Keratinocyte (primary cell): ENCODE measurements at places on chromosomes 16 and 17.

GRCh38 chr17:50911890-50912289, 45.7 kb upstream of the TOB1 start:
- H3K4me3 ChIP-seq = no peak overlapping the region
- no peak for DNase-seq
- no peaks in the 10 kb centered on the region for H3K27me3 ChIP-seq
- peaks cover 8% of the 10 kb centered on the region for H3K4me1 ChIP-seq
- no peaks in the 10 kb centered on the region for H3K36me3 ChIP-seq

GRCh38 chr17:60645918-60646523, 31.6 kb upstream of the BCAS3 start:
- no peaks in the 10 kb centered on the region for H3K27me3 ChIP-seq
- H3K4me3 ChIP-seq = no peak overlapping the region
- no peak overlapping the region for H3K27ac ChIP-seq
- H3K4me1 ChIP-seq = no peaks in the 10 kb centered on the region

DNA sequence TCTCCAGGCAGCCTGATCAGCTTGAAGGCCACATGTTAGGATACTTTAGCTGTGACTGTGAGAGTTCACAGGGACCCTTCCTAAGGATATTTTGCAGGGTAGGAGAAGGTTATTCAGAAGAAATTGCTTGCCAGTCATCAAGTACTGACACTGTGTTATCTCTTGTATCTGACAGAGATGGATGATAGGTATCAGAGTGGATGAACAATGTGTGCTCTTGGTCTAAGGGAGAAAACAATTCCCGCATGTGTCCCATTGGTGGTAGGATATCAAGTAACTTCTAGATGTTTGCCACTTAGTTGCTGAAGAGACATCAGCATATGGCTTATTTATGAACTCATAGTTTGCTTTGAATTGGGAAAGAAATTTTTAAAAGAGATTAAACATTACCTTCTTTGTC, 219.3 kb downstream of the SPECC1 start:
- peaks cover 15% of the 10 kb centered on the region for H3K36me3 ChIP-seq
- DNase-seq = no peak
- H3K27ac ChIP-seq = no peak overlapping the region
- no peak overlapping the region for H3K4me3 ChIP-seq
- H3K4me1 ChIP-seq = peaks cover 20% of the 10 kb centered on the region

GRCh38 chr17:58493506-58493905, 5.3 kb upstream of the HSF5 start:
- H3K27me3 ChIP-seq = no peaks in the 10 kb centered on the region
- H3K36me3 ChIP-seq = peaks cover 20% of the 10 kb centered on the region
- no peaks in the 10 kb centered on the region for H3K4me1 ChIP-seq
- no peak overlapping the region for H3K27ac ChIP-seq
- no peak overlapping the region for H3K4me3 ChIP-seq

- H3K27me3 ChIP-seq = no peaks in the 10 kb centered on the region
- no peak overlapping the region for H3K4me3 ChIP-seq
- H3K36me3 ChIP-seq = no peaks in the 10 kb centered on the region
- DNase-seq = peak; percentile 45
Measured at GRCh38 chr17:68182940-68183551, 64.8 kb upstream of the AMZ2 start.

GRCh38 chr16:81612351-81613163, 166.5 kb upstream of the PLCG2 start:
- H3K4me1 ChIP-seq = peaks cover 14% of the 10 kb centered on the region
- no peak for DNase-seq
- peaks cover 27% of the 10 kb centered on the region for H3K36me3 ChIP-seq
- H3K27ac ChIP-seq = no peak overlapping the region
- H3K4me3 ChIP-seq = no peak overlapping the region
